ENCODE measurements at places on chromosomes 7 and 10.

DNA sequence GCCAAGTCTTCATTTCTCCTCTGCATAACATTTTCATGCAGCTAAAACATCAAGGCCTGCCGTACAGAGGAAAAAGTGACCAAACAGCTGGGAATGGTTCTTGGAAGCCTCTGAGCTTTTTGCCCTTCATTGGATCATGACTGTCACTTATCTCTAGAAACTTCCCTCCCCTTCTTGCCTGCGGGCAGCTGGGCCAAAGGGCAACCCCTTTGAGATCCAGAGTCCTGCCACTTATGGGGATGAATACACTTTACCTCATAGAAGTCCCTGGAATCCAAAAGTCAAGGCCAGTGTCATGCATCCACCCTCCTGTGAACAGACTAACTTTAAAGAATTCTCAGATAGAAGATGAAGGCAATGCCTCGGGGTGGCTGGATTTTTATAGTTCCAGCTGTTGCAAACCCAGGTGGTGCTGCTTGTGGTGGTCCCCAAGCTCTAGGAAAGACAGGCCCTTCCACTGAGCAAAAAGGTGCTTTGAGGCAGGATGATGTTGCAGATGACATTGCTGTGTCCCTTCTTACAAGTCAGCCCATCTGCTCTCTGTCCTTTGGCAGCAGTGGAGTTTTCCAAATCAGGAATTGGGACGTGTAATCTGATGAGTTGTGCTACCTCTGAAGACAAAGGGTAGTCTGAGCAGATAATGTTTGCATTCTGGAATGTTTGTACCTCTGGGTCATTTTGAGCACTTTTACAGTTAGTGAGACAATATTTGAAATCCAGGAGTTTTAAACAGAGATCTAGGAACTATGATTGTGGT lies 64.2 kb downstream of the LRMDA start:
- no peak for DNase-seq

- peak; percentile 42 for DNase-seq
Measured at GRCh38 chr10:58851606-58852005, 324.8 kb upstream of the PHYHIPL start.

DNA sequence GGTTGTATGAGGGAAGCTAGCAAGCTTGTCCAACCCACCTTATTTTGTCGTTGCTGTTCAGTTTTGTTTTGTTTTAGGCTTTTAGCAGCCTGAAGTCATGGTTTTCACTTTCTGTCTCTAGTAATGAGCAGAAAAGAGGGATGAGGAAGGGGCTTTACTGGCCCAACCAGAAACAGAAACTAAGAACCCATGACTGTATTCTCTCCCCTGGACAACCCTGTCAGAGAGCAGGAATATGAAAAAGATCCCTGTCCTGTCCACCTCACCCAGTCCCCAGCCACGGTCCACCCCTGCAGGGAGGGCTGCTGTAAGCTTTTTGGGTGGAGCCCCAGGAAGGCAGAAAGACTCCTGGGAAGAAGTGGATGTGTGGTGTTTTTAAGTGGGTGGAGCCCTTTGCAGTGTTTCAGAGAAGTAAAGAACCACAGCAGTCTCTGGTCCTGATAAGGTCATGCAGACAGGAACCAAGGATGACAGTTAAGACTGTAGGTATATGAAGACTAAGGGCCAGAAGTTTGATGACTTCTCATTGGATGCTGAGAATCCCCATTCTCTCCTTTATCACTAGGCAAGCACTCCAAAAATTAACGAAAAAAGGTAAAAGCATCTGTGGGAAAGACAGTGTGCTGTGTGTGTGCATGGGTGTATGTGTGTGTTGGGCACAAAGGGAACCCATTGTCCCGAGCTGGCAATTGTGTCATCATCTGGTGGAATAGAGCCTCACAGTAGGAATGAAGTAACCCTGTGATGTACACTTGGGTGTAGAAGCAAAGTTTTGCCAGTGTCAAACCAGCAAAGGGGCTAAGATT lies 13.8 kb downstream of the MRPL32 start:
- DNase-seq, result no peak

DNA sequence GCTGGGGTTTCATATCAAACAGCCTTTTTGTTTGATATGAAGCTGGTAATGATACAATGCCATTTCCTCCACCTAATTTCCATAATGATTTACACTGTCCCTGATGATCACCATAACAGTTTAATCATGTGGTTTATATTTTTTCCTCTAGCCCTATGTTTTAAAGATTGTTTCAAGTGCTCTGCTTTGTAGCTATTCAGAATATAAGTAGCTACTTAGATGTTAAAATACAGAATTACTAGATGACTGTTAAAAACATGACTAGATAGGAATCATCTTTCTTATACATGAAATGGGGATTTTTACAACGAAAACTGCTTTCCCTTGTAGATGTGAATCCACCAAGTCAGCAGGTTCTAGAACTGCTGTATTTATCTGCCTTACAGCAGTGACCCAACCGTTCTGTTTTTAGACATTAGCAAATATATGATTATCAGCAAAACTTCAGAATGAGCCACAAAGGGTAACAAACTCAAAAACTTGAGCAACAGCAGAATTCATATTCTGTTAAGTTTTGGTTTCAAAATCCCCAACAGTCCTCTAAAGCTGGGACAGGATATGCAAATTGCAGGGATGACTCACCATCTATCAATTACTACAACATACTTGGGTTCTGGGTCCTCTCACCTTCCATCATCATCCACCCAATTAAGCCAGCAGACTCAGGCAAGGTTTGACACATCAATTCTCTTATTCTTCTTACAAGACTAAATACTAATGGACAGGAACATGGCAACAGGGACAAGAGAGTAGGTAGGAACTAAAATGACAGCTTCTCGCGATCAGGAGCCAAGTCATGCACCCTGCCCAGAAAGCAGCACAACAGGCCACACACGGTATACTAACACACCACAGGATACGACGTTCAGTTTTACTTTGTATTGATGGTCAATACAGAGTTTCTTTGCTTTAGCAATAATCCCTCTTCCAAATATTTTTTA lies 83.9 kb downstream of the PIP4K2A start:
- peak; percentile 74 for DNase-seq

GRCh38 chr10:17200001-17200911 lies 1.2 kb downstream of the TRDMT1 start:
- DNase-seq, result no peak

- peak; percentile 28 for DNase-seq
Measured at GRCh38 chr10:110919971-110920881, 822 bp downstream of the SHOC2 start.

DNA sequence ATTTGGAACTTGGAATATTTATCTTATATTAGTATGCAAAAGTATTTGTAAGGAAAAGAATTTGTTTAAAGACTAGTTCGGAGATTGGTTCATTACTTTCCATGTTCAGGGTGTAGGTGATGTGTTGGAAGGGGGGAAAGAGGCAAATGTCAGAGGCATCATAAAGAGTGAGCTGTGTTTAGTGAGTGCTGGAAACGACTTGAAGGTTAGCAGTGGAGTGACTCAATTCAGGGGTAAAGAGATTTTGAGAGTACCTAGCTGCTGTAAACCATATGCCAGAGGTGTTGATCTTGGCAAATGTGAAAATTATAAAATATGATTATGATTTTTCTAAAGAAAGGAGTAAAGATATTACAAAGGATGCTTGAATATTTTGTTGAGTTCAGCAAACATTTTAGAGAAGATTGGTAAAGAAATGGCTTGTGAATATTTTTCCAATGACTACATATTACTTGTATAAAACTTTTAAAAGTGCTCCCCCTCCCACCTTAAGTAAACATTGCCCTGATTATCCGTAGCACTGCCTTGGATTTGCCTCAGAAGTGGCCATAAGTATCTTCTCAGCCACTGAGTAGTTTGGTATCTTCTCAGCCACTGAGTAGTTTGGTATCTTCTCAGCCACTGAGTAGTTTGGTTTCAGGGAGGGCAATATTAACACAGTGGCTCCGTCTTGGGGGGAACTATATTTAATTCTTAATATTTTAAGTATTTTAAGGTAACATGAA lies 51.5 kb downstream of the ZNRF2 start:
- no peak for DNase-seq

GRCh38 chr7:27459021-27459730 lies 203.5 kb downstream of the HIBADH start:
- DNase-seq, result no peak

DNA sequence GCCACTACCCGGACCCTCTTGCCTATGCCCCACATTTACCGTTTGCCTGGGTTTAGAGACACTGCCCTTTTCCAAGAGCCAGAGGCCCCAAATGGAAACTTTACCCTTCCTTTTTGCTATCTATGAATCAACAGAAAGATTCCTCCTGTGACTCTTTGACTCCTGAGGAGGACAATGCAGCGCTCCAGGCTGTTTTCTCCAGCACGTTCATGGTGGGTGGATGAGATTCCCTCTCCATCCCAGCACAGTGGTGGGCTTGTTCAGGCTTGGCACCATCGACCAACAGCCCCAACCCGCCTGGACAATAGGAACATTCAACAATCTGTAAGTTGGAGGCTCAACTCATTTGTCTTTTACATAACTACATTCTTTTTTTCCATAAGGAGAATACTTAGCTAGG lies 55.9 kb downstream of the DLD start:
- no peak for DNase-seq

GRCh38 chr7:46147871-46148270 lies 226.8 kb upstream of the IGFBP3 start:
- DNase-seq, result no peak

GRCh38 chr10:114375047-114375446 lies 29.3 kb downstream of the AFAP1L2 start:
- peak; percentile 86 for DNase-seq

GRCh38 chr7:27299861-27300260 lies 57.3 kb downstream of the EVX1 start:
- DNase-seq, result no peak

GRCh38 chr10:23351926-23352519 lies 7.4 kb upstream of the C10orf67 start:
- peak; percentile 87 for DNase-seq

DNA sequence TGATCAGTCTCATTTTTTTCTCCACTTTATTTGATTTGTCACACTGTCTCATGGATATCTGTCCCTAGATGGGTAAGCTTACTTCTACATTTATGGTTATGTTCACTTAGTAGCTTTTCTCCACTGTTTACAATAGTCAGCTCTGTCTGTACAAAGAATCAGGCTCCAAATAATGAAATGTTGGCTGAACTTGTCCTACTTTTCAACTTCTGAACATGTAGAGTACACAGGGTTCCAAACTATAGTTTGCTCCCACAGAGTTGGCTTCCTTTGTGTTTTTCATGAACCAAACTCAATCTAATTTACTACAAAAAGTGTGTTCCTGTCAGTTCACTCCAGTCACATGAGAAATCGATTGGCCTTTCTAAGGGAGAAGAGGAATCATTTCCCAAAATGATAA lies 175.0 kb downstream of the CCDC71L start:
- peak; percentile 39 for DNase-seq

DNA sequence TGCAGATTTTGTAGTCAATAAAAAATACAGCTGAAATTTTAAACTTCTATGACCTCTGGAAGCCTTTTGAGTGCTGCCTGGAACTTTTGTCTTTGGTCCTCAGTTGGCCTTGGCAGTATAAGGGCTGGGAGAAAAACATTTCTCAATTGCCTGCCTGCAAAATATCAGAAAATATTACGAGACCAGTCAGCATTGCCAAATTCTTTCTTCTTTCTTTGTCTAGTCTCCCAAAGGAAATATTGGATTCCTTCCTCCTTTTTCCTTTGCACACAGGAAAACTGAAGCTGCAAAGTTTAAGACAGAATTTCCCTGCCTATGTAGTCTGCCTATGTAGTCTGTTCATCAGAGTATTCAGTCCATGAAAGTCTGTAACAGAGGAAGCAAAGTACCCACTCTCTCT lies 95.9 kb downstream of the CHRM2 start:
- no peak for DNase-seq

- peak; percentile 91 for DNase-seq
Measured at GRCh38 chr10:63711867-63712716, 190.9 kb downstream of the REEP3 start.

- no peak for DNase-seq
Measured at GRCh38 chr7:44322631-44323363, 2.6 kb downstream of the CAMK2B start.

- DNase-seq, result peak; percentile 68
Measured at GRCh38 chr10:72337039-72337629, 17.6 kb downstream of the DNAJB12 start.

DNA sequence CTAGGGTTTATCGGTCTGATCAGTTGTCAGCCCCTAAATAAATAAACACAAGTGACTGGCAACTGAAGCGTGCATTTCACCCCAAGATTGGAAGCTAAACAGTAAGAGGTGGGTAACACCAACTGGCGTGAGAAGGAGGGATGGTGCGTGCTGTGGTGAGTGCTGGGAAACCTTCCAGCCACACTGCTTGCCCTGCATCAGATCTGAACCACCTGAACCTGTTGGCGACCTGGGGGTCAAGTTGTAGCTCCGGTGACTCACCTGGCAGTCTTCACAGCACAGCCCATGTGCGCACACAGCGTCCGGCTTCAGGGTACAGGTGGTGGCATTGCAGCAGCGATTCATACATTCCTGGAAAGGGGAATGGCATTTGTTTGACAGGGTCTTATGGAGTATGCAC lies 170.1 kb downstream of the FANK1 start:
- DNase-seq, result no peak

DNA sequence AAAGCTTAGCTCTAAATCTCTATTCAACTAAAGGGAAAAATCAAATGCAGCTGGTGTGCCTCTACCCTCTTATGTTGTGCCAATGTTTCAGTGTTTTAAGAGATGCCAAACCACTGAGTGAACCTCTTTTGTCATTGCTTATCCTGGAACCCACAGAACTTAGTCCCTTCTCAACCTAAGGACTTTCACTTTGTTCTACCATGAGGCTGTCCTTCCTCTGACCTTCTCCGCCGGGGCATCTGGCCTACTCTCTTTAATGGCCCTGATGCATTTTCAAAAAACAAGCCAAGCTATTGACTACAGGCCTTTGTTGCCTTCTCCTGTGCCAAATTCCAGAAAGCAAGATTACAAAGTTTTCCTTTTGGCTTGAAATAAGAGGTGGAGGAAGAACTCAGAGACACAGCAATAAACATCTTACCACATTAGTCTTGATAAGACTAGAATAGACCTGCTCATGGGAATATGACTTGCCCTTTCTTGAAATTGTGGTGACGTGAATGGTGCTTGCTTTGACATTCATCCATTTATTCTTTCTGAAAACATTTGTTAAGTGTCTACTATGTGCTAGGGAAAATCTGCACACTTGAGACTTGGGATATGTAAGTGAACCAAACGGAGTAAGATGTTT lies 253.2 kb upstream of the SMIM30 start:
- DNase-seq, result peak; percentile 16

GRCh38 chr10:103791858-103792257 lies 63.5 kb downstream of the SH3PXD2A start:
- DNase-seq, result no peak

- DNase-seq, result no peak
Measured at GRCh38 chr10:58140691-58141347, 126.9 kb downstream of the IPMK start.

- no peak for DNase-seq
Measured at GRCh38 chr7:131689662-131690234, 133.3 kb upstream of the PODXL start.

GRCh38 chr10:97307866-97308780 lies 10.9 kb upstream of the FRAT1 start:
- DNase-seq, result no peak

- DNase-seq, result no peak
Measured at GRCh38 chr10:132634241-132634946, 96.8 kb downstream of the INPP5A start.

Data from iris pigment epithelial cell (primary cell).